ENCODE measurements at places on chromosomes 2 and 18.

GRCh38 chr2:130183512-130184373, 1.7 kb downstream of the MZT2B start:
- DNase-seq = no peak

DNA sequence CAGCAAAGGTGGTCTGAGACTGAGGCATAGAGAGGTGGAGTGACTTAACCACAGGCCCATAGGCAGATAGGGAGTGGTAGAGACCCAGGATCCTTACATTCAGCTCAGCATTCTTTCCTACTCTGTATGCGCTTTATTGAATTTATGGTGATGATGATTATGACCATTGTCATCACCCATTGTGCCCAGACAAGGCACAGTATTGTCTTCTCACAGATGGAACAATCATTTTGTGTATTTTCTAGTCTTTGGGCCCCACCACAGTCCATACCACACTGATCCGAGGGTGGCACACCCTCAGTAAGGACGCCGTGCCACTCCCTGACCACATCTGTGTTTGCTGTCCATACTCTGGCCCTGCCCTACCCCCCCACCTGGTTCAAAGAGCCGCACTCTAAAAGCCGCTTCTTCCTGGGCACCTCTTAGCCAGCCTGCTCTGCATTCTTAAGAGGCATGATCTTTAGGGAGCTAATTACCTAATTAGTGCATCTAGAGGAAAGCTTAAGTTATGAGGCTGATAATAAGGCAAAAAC, 179.6 kb upstream of the SMAD2 start:
- DNase-seq = no peak

DNA sequence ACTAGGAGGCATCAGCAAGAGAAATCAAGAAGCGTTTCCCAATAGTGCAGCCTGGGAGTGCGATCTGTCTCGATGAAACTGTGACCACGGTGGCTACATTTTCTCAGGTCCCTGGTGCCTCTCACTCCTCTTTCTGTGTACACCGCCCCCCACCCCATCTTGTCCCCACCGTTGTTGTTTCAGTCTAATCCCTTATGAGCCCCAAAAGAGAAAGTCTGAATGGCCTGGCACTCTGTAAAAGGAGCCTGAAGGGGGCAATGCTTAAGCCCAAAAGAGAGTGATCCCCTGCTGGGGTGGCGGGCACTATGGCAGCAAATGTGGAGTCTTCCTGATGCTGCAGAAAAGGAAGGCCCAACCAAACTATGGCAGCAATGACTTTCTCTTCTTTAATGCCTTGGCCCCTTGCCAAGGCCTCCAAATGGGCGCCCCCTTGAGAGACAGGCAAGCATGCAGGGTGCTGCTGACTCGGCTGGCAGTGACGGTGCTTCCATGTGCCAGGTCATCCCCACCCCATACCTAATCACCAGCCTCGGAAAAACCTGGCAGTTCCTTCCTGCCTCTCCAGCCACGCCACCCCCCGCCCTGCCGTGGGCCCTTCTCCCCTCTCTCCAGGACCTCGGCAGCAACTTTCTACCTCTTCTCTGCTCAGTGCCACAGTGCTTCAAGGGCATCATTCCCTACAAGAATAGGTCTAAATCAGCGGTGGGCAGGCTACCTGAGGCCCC, 123.0 kb downstream of the CYP26B1 start:
- DNase-seq = no peak

GRCh38 chr2:105802587-105802986, 57.9 kb downstream of the NCK2 start:
- peak; percentile 61 for DNase-seq

GRCh38 chr2:111015283-111015995, 105.3 kb upstream of the BCL2L11 start:
- no peak for DNase-seq

GRCh38 chr2:223890721-223891120, 53.3 kb upstream of the AP1S3 start:
- DNase-seq = no peak

GRCh38 chr2:165294912-165295311, 55.7 kb downstream of the SCN2A start:
- DNase-seq = no peak

DNA sequence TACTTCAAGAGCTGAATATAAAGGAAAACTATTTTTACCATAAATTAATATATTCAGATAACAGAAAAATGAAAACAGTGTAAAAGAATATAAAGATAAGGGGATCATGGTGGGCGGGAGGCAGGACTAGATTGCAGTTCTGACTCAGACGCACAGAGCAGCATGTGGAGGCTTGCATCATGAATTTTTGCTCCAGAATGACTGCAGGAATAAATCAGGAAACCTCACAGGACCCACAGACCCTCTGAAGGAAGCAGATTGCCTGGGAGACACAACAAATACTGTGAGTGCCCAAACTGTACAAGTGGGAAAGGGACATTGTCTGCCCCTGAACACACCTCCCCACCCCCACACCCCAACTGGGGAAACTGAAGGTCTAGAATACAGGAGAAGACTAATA, 19.2 kb upstream of the SIGLEC15 start:
- no peak for DNase-seq

DNA sequence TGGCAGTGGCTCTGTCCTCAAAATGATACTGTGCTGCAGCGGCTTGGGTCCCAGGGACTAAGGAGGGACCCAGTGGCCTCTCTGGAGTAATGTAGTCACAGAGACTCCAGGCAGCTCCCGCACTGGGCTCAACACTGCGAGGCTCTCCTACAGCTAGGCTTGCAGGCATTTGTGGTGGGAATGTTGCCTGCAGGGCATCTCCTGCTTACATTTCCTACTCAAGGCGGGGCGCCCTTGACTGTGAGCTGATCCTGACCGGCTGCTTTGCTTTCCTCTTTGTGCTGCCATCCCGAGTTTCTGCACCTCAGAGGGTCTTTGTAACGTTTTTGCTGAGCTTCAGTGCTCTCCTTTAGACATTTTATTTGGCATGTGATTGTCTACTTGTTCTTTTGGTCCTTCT, 177.4 kb upstream of the FN1 start:
- no peak for DNase-seq

DNA sequence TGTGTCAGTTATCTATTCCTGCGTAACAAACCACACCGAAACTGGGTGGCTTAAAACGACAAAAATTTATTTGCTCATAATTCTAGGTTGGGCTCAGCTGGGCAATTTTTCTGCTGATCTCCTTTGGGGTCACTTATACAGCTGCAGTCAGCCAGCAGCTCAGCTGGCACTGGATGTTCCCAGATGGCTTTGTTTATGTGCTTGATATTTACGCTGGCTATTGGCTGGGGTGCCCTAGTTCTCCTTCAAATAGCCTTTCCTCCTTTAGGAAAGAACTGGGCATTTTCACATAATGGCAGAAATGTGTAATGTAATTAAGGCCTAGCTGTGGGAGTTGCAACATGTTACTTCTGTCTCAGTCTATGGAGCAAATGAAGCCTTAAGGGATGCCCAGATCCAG, 142.2 kb downstream of the B3GNT2 start:
- no peak for DNase-seq

DNA sequence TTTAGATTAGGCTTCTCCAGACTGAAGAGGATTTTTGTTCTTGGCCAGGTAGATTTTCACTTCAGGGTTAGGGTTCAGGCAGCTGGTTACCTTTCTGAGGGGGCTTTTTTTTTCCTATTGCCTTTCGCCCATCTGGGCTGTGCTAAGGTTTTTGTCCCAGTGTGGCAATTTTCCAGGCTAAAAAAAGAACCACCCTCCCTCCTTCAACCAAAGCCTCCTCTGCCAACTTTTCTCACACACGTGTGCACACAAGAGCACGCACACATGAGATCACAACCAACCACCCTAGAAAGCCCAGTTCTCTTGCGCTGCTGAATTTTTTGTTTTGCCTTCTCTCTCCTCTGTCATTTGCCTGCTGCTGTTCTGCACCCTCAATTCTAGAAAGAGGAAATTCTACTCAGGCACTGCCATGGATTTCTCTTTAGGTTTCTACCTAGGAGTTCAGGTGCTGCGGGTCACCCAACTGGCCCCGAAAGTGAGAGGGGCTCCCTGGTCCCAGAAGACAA, 8.5 kb upstream of the CXCR4 start:
- no peak for DNase-seq

- DNase-seq = no peak
These were observed 39.8 kb upstream of the C2orf15 start for GRCh38 chr2:99101697-99102096.

DNA sequence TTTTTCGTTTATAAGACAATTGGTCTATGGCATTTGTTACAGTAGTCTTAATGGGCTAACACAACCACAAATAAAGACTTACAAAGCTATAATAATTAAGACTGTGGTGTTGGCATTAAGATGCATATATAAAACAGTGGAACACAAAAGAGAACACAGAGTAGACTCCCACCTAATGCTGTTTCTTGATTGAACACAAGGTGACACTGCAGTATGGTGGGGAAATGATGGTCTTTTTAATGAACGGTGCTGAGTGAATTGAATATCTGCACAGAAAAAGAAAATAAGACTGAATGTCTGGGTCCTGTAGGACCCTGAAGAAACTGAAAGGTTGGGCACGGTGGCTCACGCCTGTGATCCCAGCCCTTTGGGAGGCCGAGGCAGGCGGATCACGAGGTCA, 1136.6 kb upstream of the NXPH2 start:
- no peak for DNase-seq

- DNase-seq = no peak
These were observed 29.7 kb downstream of the TWSG1 start for GRCh38 chr18:9364242-9364641.

DNA sequence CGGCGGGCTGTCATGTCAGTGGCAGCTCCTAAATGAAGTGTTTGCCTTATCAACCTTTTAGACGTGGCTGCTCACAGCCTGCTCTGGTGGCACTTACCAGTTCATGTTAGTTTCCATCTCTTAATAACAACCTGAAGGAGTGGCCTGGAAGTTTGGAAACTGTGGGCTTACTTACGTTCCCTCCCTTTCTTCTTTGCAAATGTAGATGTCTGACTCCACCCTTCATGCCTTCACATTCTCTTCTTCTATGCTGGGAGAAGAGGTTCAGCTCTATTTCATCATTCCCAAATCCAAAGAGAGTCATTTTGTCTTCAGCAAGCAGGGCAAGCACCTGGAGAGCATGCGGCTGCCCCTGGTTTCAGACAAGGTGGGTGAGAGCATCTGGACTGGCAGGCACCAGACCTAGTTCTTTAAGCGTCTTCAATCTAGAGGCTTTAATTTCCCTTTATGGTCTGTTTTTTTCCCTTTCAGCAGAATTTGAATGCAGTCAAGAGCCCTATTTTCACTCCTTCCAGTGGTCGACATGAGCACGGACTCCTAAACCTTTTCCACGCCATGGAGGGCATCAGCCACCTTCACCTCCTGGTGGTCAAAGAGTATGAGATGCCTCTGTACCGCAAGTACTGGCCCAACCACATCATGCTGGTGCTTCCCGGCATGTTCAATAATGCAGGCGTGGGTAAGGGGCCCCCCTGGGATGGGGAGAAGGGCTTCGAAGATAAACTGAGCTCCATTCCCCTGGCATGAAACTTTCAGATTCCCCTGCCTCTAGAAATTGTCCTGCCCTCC, 92.4 kb downstream of the ESCO1 start:
- no peak for DNase-seq

- DNase-seq = no peak
These were observed 20.8 kb downstream of the ADNP2 start for GRCh38 chr18:80129672-80130367.

GRCh38 chr2:1350111-1350510, 63.2 kb upstream of the TPO start:
- no peak for DNase-seq
